ENCODE measurements at places on chromosomes 7 and 10.

DNA sequence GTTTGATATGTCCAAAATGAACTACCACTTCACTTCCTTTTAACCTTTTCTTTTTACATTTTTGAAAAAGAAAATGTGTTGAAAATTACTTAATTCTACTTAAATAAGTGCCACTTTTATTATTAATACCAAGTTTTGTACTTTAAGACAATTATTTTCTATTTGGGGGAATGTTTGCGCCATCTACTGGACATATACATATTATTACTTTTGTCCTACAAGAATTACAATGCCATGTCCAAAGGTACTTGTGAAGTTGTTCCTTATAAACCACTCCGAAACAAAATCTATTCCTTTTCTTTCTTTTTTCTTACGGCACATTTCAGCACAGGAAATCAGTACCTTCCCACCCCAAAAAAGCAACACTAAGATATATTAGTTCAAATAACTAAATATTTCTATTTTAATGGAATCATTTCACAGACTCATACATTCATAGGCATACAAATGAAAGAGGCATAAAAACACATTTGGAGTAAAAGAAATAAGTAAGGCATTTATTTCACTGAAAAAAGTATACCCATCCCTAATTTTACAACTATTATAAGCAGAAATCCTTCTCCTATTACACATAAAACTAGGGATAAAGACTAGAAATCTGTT is 169.9 kb downstream of the RNF133 start:
- peak; percentile 49 for DNase-seq

- DNase-seq, result no peak
Observed at GRCh38 chr7:2202901-2203765, 29.6 kb downstream of the MAD1L1 start.

DNA sequence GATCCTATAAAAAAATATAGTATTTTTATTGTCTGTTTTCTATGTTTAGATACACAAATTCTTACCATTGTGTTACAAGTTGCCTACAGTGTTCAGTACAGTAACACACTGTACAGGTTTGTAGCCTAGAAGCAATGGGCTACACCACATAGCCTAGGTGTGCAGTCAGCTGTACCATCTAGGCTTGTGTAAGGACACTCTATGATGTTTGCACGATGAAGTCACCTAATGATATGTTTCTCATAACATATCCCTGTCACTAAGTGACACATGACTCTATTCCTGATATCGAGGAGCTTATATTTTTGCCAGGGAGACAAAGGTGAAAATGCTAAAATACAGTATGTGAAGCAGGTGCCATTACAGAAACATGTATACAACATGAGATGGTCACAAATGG is 18.6 kb downstream of the ZNF25 start:
- DNase-seq, result no peak

DNA sequence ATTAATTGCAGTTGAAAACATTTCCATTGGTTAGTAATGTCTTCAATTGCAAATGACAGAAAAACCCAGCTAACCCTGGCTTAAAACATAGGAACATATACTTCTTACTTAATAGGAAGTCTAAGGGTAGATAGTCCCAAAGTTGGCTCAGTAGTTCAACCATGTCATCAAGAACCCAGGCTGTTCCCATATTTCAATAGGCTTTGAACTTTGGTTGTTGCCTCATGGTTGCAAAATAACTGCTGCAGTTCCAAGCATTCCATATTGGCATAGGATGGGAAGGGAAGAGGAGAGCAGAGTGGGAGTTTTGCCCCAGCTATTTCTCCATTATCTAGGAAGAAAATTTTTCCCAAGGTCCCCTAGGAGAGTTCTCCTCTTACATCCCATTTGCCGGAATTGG is 81.4 kb upstream of the EEPD1 start:
- DNase-seq, result no peak

DNA sequence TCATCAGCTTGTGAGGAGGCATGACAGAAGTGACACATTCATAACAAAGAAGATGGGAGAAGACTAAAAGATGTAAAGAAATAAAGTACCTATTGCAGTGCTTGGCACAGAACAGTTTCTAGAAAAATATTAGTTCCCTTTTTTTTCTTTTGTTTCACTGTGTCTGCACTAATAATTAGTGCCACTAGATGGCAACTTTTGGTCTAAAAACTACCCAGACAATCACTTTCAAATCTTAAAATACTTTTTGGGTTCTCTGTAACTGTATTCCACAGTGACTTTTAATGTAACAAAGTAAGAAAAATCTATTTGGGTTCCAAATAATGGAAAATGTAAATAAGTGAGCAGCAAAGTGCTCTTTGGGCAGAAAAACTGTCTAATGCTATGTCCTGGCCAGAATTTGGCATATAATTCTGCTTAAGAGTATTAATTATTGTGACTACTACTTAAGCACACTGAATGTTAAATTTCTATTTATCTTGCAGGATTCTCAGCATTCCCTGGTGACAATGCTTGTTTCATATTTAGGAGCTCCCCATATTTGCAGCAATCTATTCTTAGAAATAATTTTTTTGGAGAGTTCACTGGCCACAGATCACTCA is 134.8 kb upstream of the KIF5B start:
- DNase-seq, result no peak

- DNase-seq, result no peak
Observed at GRCh38 chr7:23380556-23380955, 81.4 kb downstream of the MALSU1 start.

GRCh38 chr7:156504687-156505545 is 135.7 kb upstream of the RNF32 start:
- DNase-seq, result no peak

DNA sequence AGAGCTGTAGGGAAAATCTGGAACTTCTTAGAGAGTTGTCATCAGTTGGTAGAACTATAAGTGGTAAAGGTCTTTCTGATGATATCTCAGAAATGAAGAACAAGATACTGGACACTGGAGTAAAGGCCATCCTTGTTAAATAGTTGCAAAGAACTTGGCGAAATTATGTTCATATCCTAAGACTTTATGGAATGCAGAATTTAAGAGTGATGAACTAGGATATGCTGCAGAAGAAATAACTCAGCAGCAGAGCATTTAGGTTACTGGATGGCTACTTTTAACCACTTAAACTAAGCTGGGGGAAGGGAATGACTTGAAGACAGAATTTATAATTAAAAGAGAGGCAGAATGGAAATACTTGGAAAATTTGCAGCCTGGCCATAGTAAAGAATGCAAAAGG is 23.7 kb downstream of the PTEN start:
- no peak for DNase-seq

DNA sequence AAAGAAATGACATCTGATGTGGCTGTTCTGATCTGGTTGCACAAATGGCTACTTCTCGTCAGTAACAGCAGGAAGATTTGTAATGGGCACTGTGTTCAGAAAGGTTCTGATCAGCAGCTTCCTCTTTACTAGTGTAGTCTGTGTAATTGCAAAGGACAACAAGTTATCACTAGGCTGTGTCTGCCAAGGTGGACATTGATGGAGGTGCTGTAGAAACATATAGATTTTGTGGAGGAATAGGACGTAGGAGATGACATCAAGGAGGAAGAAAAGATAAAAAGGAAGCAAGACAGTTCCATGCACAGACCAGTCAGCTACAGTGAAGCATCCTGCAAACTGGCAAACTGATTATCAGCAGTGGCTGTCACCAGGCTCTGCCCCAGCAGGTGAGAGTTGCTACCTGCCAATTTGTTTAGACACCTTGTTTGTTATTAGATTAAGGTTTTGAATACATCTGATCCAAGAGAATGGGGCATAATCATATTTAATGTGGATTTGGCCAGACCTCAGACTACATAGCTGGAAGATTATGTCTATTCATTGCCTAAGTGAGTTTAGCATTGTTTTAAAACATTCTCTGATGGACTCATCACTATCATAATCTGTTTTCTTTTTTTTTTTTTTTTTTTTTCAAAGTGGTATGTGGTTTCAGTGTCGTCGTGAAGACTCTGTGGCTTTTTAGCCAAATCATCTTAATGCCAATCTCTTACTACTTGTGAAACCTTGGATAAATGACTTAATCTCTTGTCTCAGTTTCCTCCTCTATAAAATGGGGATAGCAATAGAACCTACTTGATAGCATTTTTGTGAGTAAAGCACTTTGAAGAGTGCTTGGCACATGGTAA is 417.9 kb upstream of the LRGUK start:
- DNase-seq, result no peak

DNA sequence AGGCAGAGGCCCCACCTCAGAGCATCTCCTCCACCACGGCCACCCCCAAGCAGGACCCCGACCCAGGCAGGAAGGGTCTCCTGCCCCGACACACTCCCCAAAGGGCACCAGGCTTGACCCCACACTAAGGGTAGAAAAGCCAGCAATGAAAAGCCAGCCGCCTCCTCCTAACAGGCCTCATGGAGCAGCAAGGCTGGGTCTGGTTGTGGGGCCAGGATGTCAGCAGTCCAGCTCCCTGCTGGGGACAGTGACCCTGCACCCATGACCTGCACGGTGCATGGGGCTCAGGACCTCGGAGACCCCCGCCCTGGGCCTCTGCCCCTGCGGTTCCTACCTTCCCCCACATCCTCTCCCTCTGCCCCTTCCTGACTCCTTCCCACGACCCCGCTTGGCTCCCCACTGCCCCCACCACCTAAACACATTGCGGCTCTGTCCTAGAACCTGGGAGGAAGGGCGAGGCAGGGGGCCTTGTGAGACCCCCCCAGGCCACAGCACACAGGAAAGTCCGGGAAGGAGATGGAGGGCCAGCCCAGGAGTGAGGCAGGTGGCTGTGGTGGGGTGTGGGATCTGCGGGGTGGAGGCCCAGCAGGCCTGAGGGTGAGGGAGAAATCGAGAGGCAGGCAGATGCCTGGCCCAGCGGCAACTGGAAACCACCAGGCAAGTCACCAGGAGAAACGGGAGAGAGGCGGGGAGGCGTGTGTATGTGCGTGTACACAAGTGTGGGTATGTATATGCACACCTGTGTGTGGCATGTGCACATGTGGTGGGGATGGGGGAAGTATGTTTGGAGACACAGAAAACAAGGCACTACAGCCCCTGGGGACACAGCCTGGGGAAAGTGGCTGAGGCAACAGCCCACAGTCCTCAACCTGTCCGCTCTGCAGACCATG is 229.9 kb downstream of the MAD1L1 start:
- no peak for DNase-seq

DNA sequence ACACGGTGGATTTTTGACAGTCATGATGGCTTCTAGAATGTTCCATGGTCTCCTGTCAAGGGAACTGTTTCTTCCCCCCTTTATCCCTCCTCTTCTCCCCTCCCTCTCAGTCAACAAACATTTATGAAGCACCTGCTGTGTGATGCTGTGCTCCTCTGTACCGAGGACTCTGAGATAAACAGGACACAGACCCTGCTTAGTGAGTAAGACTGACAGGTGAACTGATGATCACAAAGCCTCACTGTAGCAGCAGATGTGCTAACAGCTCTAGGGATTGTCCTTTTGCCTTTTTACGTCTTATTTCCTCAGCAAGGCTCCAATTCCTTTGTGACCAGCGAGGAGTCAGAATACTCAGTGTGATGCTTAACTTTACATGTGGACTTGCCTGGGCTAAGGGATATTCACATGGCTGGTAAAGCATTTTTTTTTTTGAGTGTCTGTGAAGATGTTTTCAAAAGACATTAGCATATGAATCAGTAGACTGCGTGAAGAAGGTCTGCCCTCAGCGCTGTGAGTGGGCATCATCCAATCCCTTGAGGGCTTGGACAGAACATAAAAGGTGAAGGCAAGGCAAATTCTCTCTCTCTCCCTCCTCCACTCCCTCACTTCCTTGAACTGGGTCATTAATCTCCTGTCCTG is 170.1 kb downstream of the ADRA2A start:
- no peak for DNase-seq

DNA sequence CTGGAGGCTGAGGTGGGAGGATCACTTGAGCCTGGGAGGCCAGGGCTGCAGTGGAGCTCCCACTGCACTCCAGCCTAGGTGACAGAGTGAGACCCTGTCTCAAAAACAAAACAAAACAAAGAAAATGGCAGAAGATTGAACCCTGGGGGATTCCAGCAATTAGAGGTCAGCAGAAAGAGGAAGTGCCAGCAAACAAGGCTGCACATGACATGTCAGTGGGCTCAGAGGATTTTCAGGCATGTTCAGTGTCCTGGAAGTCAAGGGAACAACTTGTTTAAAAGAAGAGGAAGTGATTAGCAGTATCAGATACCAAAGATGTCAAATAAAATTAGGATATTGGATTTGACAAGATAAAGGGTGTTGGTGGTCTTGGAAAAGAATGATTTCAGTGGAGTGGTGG is 32.3 kb downstream of the RAB18 start:
- no peak for DNase-seq

DNA sequence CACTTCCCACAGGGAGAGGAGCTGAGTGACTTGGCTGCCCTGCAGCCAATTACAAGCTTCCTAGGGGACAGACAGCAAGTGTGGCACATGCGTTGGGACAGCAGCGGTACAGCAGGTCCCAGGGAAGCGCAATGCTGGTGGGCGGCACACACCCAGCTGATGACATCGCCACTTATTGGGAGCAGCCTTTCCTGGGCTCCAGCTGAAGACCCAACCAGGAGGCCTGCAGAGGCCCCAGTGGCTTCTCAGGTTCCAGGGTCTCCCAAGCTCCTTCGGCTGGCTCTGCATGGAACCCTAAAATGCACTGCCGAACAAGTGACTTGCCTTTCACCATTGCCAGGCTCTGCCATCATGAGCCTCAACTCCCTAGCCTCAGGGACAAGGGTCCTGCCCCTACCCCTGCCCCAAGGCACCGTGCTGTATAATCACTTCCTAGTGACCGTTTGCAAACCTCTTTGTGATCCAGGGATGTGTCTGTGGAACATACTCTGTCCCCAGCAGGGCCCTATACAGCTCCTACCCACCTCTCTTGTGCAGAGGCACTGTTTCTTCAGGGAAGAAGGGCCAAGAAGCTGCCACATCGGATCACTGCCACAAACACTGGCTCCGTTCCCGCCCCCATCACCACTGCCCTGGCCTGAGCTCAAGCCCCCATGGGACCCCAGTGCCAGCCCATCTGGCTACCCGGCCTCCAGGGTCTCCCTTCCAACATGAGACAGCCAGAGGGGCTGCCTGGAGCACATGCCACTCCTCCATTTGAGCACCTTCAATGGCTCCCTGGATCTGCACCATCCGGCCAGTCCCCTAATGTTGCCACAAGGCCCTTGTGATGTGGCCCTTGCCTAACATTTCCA is 19.3 kb upstream of the SLIT1 start:
- no peak for DNase-seq

DNA sequence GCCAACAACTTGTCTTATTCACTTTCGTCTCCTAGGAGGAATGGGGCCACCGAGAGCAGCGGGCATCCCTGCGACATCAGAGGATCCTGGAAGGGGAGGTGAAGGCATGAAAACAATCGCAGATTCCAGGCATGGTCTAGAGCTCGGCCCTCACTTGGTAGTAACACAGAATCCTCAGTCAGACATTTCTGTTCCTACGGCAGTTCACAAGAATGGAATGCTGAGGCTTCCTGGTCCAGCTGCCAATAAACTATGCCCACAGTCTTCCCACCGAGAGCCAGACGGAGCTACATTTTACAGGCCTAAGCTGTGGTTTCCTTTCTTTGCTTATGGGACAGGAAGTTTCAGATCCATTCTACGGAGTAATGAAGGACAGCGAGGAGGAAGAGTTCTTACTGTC is 75.8 kb downstream of the OR13A1 start:
- DNase-seq, result no peak

- DNase-seq, result no peak
Observed at GRCh38 chr7:44258865-44259546, 58.2 kb downstream of the YKT6 start.

- no peak for DNase-seq
Observed at GRCh38 chr7:148975896-148976295, 52.4 kb downstream of the PDIA4 start.

Data from NCI-H1436 (cell line).